Type B pancreatic cell (in vitro differentiated cells): ENCODE measurements at places on chromosomes 12 and 14. TPM values are rescaled to one million over a fixed set of nuclear protein-coding genes. Genes with fewer than 3 reads are reported as not detected.

GRCh38 chr12:79454338-79454843, 236.4 kb downstream of the PAWR start:
- no peak for DNase-seq

The SPIC gene
- not detected in 2 replicates for total RNA-seq

- DNase-seq, result peak; percentile 72
Measured at GRCh38 chr12:122499991-122500684, 594 bp downstream of the ZCCHC8 start.

The ARHGEF25 gene
- 4.7 and 34.6 TPM in 2 replicates for total RNA-seq
